ENCODE measurements at places on chromosomes 6 and 20. TPM values are rescaled to one million over a fixed set of nuclear protein-coding genes. Genes with fewer than 3 reads are reported as not detected.

Gene EBF4
- 0.31 TPM for total RNA-seq

Gene SHLD1
- total RNA-seq: 6.6 TPM

Gene PSORS1C1
- total RNA-seq: 0.21 TPM

Gene HSPA12B
- not detected for total RNA-seq

Gene EYA4
- 18.5 TPM for total RNA-seq

Gene SOX18
- total RNA-seq: not detected

Gene PLEKHG1
- under 0.01 TPM for total RNA-seq

Gene POPDC3
- total RNA-seq: 129 TPM

Gene MYLK4
- total RNA-seq: 9.4 TPM

Gene BPIFB2
- total RNA-seq: not detected

Gene GCNT2
- 0.43 TPM for total RNA-seq

Gene ZNF165
- 0.78 TPM for total RNA-seq

Gene CGAS
- 1.8 TPM for total RNA-seq

Gene KHDC1
- total RNA-seq: 2.8 TPM

Gene CD83
- 0.16 TPM for total RNA-seq

Gene BFSP1
- 8.3 TPM for total RNA-seq

Gene LRRN4
- not detected for total RNA-seq

Gene PMEPA1
- total RNA-seq: 8.8 TPM

Gene FAM110A
- total RNA-seq: 1.2 TPM

Gene HCRTR2
- total RNA-seq: not detected

Gene DCDC2
- 0.08 TPM for total RNA-seq

Gene SPTLC3
- 9.0 TPM for total RNA-seq

Gene CD164
- total RNA-seq: 161 TPM

Gene THBS2
- total RNA-seq: 22.6 TPM

Gene WFDC12
- total RNA-seq: not detected

Gene C20orf173
- not detected for total RNA-seq

Gene TSBP1
- total RNA-seq: not detected

Gene CDSN
- not detected for total RNA-seq

Gene KIF25
- total RNA-seq: not detected

Gene ZBTB12
- 2.7 TPM for total RNA-seq

Gene LBP
- total RNA-seq: not detected

Gene MOG
- total RNA-seq: not detected

Gene CCR6
- not detected for total RNA-seq

Gene FKBP1C
- total RNA-seq: 0.52 TPM

Gene C2
- 7.0 TPM for total RNA-seq

Gene PNLDC1
- not detected for total RNA-seq

Gene PAK5
- not detected for total RNA-seq

Gene HDGFL1
- not detected for total RNA-seq

Gene KCNK5
- not detected for total RNA-seq

Gene PDYN
- not detected for total RNA-seq

Gene RTEL1
- total RNA-seq: 12.2 TPM

Gene TFAP2A
- total RNA-seq: 0.59 TPM

Gene CST1
- total RNA-seq: not detected

Gene VGLL2
- total RNA-seq: 24.4 TPM

Gene RALGAPA2
- total RNA-seq: 11.9 TPM

Gene PGC
- total RNA-seq: not detected

Gene PROCR
- total RNA-seq: 3.5 TPM

Gene NKAIN4
- total RNA-seq: not detected

Gene SNAI1
- 0.72 TPM for total RNA-seq

Gene TMEM244
- total RNA-seq: 0.83 TPM

Gene GOPC
- 63.3 TPM for total RNA-seq

Gene SOBP
- total RNA-seq: 0.42 TPM

Gene NMBR
- total RNA-seq: not detected

Gene CLPSL2
- not detected for total RNA-seq

Gene FHL5
- not detected for total RNA-seq

Gene OGFRL1
- total RNA-seq: 27.1 TPM

Data from myocyte (in vitro differentiated cells).